ENCODE measurements at places on chromosomes 3 and 15.
A peak's percentile ranks its signal among the peaks of the same experiment; 100 is the strongest.

DNA sequence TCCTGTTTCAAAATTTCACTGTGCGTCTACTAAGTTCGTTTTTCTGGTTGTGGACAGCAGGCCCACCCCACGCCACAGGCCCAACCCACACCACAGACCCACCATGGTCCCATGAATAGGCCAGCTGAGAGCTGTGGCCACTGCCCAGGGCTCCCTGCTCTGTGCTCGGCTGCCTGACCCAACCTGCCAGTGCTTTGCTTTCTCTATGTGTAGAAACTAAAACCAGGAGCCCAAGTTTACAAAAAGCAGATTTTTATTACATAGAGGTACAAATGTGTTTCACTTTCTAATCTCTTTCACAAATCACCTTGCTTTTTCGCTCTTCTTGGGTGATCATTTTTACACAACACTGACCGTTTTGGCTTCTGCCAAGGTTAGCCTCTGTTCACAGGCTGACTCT, 69.1 kb downstream of the HERC2 start:
- no peak for DNase-seq

DNA sequence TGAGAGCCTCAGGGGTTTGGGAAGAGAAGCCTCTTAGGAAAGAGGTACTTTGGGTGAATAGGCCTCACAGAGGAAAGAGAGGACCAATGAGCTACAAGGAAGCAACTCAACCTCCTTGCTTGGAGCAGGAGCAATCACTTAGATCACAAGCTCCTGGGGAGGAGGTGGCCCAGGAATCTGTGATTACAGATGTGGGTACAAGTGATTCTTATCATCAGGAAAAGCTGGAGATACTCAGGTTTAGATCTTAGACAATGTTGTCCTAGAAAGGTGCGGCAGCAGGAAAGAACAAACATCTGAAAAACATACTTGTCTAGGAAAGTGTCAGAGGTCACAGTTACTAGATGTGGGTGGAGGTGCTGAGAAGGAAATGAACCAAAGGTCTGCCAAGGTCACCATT, 8.2 kb downstream of the PARP16 start:
- DNase-seq: no peak

DNA sequence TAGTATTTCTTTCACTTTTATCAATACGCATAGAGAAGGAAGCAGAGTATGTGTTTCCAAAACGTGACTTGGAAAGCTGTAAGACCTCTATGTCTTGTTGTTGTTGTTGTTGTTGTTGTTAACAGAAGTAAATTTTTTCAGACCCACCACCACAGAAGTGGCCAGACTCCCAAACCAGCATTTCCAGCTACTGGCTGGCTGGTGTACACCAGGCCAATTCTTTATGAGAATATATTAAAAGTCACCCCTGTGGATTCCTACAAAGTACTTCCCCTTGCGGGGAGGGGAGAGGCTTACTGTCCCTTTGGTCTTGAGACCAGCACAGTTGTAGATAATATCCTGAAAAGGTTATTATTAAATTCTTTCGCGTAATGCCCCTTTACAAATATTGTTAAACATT, 1.6 kb upstream of the FOXP1 start:
- DNase-seq: no peak

DNA sequence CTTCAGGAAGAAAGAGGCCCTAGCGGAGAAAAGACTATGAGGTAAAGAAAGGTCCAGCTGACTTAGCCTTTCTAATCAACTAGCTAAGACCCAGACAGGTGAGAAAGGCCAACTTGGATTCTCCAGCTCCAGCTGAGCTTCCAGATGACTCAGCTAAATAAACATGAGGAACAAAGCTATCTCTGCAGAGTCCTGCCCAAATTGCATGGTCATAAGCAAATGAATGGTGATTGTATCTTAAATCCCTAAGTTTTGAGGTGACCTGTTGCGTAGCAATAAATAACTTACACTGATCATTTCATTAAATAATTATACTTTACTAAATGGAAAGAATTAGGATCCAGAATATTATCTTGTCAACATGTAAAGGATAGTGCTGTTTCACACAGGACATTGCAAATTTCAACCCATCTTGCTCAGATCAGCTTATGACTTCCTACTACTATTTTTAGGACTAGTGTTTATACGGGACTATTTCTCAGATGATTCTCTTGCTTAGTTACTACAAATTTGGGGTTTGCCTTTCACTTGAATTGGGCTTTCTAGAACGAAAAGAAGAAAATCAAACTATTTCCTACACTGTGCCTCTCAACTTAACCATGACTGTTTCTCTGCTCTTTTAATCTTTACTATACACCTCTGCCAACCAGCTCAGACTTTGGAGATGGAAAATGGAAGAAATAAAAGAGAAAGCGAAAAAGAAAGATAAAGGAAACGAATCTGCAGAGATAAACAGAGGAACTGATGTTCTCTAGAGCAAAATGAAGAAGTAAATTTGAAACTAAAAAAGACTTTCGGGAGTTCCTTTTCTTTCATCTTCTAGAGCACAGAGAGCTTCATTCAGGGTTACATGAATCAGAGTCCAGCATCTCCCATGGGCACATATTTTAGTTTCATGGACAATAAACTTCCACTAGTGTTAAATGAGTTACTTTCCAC, 6.6 kb upstream of the ADGRG7 start:
- no peak for DNase-seq

DNA sequence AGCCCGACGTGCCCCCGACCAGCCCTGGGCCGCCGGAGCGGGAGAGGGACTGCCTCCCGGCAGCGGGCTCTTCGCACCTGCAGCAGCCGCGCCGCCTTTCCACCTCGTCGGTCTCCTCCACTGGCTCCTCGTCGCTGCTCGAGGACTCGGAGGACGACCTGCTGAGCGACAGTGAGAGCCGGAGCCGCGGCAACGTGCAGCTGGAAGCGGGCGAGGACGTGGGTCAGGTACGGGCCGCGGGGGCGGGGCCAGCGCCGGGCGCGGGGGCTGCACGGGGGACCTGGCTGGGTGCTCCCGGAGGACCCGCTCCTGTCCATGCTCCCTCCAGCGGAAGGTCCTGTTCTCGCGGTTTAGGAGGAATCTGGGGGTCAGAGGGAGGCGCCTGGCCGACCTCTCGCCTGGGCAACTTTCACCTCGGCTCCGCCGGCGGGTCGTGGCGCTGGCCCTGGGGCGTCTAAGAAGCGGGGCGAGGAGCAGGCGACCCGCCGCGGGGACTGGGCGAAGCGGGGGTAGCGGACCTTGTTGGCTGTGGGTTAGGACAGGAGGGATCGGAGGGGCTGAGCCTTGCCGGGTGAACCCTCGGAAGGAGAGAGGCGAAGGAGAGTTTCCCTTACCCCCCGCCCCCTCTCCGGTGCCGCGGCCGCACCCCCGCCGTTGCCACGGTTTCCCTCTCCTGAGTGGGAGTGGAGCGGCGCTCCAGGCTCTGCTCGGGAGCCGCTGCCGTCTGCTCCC, 682 bp downstream of the ITPKA start:
- DNase-seq: no peak

GRCh38 chr3:64977308-64978100, 289.7 kb upstream of the ADAMTS9 start:
- no peak for DNase-seq

GRCh38 chr15:65960586-65960985, 91.3 kb downstream of the RAB11A start:
- no peak for DNase-seq

DNA sequence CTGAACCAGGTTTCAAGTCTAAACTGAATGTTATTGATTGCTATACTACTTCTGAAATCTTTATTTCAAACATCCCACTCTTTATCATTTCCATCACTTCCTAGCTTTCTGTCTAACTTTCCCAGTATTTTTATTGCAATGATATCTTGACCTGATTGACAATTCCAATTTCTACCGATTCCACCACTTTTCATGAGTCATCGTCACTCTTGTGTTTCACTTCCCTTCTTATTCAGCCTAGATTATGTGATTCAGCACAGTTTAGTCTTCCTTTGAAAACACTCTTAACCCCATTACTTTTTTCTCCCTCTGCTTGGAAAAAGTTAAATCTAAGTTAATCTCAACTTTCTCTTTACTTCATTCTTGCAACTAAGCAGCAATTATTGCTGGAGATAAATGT, 62.6 kb downstream of the SLC7A14 start:
- no peak for DNase-seq

GRCh38 chr15:90814191-90814821, 54.1 kb upstream of the FURIN start:
- no peak for DNase-seq

- DNase-seq: no peak
Observed at GRCh38 chr15:93384886-93385285, 295.9 kb upstream of the RGMA start.

DNA sequence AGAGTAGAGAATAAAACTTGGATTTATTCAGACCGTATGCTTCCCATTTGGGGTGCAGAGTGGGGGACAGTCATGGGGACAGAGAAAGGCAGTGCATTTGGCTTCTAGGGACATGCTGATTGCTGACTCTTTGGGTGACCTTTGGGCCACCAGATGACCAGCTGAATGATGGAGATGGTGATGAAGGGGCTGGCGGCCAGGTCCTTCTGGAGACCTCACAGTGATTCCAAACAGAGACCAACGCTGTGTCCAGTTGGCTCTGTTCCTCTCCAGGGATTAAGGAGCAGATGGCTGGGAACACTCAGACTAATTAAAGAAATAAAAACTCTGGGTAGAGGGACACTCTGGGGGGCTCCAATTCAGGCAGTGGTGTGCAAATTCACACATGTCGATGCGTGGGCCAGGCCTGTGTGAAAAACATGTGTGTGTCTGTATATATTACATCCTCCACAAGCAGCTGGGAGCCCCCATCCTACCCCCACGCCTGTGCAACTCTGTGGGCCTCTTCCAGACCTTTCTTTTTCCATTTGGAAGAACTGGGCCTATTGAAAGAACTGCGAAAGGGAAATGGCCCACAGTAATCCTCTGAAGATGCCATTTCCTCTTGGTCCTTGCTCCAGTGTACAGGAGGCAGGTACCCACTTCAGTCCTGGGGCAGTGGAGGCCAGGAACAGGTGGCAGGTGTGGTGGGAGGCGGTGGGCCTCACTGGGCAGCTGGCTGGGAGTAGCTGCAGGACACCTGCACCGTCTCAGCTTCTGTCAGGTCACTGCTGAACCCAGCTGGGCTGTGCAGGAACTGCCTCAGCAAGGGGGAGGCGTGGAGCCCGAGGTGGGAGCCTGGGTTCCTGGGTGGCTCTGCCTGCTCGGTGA, 8.9 kb downstream of the XIRP1 start:
- no peak for DNase-seq

GRCh38 chr3:183953471-183954070, 64.1 kb downstream of the ABCC5 start:
- no peak for DNase-seq

DNA sequence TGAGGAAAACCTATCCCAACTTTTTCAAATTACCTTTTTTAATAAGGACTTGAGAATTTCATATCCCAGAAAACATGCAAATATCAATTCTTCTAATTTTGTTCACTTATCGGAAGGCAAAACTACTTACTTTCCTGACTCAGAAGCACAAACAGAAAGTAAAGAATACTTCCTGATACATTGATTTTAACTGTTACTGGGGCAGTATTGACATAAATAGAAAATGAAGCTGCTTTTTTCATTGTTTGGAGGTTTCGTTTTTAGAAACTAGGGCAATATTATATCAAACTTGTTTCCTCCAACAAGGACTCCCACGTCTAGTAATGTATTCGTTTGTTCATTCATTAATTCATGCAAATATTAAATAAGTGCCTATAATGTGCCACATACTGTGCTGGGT, 19.1 kb downstream of the PAQR9 start:
- DNase-seq: no peak

- DNase-seq: peak; percentile 31
Observed at GRCh38 chr15:74978503-74978902, 16.9 kb upstream of the SCAMP5 start.

- no peak for DNase-seq
Observed at GRCh38 chr3:181728470-181729340, 17.0 kb downstream of the SOX2 start.

DNA sequence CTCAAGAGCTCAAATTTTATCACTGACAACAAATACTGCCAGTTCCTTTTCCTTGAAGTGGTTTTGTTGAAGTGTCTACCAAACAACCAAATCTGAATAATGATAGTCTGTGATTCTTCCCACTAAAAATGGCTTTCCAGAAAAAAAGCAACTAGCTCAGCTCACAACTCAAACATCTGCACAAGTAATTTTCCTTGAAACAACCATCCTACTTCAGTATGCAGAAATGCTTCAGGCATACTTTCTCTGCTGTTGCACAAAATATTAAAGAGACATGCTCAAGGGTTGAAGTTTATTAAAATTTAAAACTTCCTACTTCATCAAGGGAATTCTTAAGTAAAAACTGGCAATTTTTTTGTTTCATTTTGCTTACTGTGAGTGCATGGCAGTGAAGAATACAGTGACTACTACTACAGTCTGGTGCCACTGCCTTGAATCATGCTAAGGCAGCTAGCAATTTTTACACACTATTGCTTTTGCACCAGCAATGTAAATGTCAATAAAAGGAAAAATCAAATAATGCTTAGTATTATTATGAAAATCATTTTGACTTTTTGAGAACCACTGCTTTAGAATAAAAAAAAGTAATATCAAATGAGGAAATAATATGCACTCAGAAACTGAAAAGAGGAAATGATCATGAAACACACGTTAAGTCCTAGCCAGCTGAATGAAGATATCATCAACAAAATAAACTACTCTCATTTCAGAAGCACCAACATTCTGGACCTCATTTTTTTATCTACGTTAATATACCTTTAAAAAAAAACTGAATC, 33.6 kb downstream of the VPS13C start:
- no peak for DNase-seq

- DNase-seq: no peak
Observed at GRCh38 chr3:146130881-146131371, 30.1 kb downstream of the PLOD2 start.

Data from activated CD4-positive, alpha-beta T cell treated with anti-CD3 and anti-CD28 coated beads, Interleukin-2, amount 50 U/mL, for 4 hours (primary cell).